NCI-H446 (cell line): ENCODE measurements at places on chromosomes 12 and 14.
A peak's percentile ranks its signal among the peaks of the same experiment; 100 is the strongest.

DNA sequence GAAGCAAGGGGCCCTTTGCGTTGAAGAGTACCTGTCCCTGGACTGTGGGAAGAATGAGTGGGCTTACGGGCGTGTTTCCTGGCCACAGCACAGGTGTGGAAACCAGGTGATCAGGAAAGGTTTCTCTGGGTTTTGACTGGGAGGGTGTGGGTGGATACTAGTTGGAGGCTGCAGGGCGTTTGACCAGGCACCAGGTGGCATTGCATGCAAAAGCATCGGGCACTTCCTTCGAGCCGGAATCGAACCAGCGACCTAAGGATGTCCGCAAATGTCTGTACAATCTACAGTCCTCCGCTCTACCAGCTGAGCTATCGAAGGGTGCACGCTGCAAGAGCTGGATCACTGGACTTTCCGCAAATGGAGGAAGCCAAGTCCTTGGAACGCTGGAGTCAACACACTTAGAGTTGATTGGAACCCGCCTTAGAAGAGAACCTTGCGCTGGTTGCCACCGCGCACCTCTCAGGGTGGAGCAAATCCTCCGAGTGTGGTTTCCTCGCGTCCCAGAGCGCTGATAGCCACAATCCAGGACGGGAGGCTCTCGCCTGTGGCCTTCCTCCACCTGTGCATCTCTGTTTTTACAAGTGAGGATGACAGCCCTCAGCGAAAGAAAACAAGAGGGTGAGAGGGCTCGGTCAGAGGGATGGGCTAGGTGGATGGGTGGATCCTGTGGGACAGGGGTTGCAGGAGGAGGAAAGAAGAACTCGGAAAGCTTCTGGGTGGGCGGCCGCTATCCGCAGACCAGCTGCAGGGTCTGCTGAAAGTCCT, 21.2 kb upstream of the RNASE4 start:
- peak; percentile 64 for DNase-seq

DNA sequence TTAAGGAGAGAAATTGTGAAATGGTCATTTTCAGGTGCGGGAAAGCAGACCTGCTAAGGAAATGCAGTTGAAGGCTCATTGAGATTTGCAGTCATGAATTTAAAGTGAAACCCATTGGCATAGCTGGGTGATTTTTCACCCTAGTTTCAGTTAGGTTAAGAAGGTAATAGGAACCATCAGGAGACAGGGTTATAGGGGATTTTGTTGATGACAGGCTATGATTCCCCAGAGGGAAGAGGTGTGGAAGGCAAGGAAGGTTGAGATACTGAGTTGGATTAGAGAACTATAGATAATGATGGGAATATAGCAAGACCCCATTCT, 22.7 kb upstream of the BMAL2 start:
- no peak for DNase-seq

GRCh38 chr14:66041582-66041981, 444.6 kb upstream of the CCDC196 start:
- no peak for DNase-seq

DNA sequence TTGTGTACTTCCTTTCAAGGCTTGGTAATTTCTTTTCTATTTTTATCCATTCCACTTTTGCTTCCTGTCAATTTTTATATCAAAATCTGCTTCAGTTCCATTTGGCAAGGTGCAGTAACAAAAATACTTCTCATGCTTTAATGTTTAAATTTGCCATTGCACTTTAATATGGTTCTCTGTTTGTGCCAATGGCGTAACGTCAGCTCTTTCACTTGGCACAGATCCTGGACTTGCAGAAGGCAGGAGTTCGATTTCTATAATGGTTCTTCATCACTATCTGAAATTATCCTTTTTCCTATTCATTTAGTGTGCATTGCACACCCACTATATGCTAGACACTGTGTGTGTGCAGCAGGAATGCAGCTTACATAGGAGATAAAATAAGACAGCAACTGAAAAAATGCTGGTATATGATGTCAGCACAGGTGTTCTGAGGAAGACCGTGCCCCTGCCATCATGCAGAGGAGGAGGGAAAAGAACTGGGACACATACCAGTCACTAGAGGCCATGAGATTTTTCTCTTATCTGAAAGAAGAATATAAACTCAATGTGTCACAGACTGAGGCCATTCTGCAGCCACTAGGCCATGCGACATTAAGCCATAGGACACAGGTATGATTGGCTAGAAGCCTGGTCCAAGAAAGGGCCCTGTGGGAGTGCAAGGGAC, 298.2 kb downstream of the RPAP3 start:
- DNase-seq: no peak

DNA sequence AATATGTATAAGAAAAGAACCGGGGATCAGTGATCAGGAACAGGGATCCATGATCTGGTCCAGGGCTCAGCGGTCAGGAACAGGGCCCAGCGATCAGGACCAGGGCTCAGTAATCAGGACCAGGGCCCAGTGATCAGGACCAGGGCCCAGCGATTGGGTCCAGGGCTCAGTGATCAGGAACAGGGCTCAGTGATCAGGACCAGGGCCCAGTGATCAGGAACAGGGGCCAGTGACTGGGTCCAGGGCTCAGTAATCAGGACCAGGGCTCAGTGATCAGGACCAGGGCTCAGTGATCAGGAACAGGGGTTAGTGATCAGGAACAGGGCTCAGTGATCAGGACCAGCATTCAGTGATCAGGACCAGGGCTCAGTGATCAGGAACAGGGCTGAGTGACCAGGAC, 56.3 kb downstream of the TMEM121 start:
- DNase-seq: no peak

DNA sequence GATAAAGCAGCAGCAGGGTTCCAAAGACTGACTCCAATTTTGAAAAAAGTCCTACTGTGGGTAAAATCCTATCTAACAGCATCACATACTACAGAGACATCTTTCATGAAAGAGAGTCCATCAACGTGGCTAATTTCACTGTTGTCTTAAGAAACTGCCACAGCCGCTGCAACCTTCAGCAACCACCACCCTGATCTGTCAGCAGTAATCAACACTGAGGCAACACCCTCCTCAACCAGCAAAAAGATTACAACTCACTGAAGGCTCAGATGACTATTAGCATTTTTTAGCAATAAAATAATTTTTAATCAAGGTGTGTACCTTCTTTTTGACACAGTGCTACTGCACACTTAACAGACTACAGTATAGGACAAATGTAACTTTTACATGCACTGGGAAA, 6.6 kb downstream of the CAPRIN2 start:
- DNase-seq: no peak

GRCh38 chr12:28097221-28097620, 93.0 kb upstream of the CCDC91 start:
- no peak for DNase-seq

DNA sequence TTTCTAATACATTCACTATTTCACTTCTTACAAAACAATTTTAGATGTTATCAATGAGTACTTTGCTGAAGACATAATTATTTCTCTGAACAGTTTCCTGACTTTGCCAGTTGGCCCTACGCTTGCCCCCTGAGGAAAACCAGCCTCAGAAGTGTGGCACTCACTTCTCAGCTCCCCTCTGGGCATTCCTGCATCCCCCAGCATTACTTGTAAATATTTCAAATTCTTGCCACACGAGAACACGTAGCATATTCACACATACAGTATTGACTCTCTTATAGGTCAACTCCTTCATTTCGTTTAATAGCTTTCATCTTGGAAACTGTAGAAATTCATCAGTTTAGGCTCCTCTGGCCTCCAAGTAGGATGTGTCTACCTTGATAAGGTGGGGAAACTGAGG, 65.2 kb downstream of the OTX2 start:
- DNase-seq: no peak

GRCh38 chr14:92897922-92898565, 24.9 kb upstream of the CHGA start:
- DNase-seq: no peak

DNA sequence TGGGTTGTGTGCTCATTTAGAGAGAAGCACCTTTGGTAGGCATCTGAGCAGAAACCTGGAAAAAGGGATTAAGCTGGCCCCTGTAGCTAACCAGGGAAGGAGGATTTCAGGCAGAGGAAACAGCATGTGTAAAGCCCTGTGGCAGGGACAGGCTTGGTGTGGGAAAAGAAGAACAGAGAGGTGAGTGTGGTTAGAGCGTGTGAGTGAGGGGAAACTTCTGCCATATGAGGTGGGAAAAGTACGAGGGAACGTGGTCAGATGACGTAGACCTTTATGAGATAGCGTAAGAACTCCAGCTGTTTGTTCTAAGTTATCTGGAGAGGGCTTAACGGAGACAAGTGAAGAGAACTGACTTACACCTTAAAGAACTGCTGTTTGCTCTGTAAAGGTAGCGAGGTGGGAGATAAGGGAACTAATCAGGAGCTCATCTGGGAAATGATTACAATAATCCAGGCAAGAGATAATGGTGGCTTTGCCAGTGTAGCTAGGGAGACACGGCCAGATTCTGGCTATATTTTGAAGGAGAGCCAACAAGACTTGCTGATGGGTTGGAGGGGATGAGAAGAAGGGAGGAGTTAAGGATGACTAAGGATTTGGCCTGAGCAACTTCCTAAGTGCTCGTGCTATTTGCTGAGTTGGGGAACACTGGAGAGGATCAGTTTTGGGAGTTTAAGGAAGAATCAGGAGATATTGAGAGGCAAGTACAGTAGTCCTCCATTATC, 234.0 kb downstream of the ETNK1 start:
- peak; percentile 90 for DNase-seq

DNA sequence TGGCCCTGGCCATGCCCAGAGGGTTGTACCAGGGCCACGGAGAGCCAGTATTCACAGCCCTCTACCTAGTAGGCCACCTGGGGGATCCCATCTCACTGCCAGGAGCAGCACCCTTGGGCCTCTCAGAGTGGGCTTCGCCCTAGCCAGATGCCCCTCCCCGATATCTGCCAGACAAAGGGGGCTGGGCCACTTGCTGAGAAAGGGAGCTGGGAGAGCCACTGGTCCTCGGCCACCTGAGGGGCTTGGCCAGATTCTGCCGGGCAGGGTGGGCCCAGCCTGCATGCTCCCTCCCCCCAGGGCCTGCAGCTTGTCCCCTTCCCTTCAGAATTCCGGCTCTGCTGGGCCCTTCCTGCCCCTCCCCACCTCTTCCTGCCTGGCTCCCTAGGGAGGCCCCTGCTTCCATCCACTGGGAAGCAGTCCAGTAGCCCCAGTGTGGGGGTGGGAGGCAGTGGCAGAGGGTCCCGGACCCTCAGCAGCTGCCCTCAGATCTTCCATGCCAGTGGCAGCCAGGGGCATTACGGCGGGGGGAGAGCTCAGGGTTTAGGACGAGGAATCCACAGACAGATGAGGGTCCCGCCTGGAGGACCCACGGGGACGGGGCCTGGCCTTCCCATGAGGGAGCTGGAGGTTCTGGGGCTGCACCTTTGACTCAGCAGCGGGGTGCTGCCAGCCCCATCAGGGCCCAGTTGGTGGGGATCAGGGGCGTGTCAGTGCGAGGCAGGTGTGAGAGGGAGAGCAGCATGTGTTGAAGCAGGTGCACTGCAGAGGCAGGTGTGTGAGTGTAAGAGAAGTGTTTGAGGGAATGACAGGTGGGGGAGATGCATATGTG, 2.4 kb downstream of the CRIP2 start:
- no peak for DNase-seq

DNA sequence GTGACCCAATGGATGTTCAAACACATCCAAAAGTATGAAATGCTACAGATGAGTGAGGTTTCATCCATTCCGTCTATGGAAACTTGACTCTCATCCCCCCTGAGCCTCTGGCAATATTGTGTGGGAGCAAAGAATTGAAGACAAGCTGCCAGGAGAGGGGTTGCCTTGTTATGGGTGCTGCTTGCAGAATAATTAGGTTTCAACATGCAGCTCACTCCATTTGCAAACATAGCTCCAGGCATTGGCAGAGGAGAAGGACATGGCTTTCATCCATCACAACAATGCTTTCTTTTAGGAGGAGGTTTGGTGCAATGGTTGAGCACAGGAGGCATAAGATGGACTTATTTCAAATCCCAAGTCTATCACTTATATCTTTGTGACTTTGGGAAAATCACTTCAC, 220.7 kb upstream of the SRRM4 start:
- no peak for DNase-seq

- no peak for DNase-seq
These were observed 14.4 kb downstream of the KIF5A start for GRCh38 chr12:57564178-57564740.

DNA sequence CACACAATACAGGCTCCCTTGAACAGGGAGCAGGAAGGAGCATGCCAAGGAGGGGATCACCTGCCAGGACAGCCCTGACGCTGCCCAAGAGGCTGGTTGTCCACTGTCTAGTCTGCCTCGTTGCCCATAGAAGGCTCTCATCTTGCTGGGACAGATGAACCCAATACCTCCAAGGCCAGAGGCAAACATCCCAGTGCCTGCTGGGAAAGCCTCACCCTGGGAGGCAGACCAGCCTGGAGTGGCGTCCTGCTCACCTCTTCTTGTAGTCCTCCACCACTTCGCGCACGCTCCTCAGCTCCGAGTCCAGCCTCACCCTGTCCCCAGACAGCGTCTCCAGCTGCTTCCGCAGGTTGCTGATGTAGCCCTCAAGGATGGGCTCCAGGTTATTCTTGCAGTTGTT, 2.4 kb downstream of the KRT73 start:
- no peak for DNase-seq

- no peak for DNase-seq
These were observed 280.0 kb downstream of the RAD51B start for GRCh38 chr14:68099495-68100045.

- DNase-seq: peak; percentile 74
These were observed 231.4 kb downstream of the PCNX1 start for GRCh38 chr14:71138448-71139293.

DNA sequence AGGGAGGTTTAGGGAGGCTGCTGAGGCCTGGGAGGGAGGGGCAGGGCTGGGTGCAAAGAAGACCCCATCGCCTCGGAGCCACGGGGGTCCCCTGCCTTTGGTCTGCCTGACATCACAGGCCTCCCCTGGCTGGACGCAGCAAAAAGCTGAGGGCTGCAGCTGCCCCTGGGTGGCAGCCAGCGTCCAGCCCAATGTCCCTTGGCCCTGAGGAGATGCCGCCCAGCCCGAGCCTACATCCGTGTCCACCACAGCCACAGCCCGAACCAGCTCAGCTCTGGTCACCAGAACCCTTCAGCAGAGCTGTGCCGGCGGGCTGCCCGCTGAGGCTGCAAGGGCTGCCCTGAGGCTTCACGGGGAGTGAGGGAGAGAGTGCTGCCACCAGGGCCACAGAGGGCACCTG, 1.9 kb downstream of the NUDT14 start:
- DNase-seq: no peak
